ENCODE measurements at places on chromosomes 2 and 18.

GRCh38 chr2:167017021-167017420, 128.7 kb downstream of the XIRP2 start:
- no peak for DNase-seq

- no peak for DNase-seq
Measured at GRCh38 chr2:134352844-134353243, 99.0 kb downstream of the MGAT5 start.

- DNase-seq, result no peak
Measured at GRCh38 chr18:63145851-63146555, 173.6 kb downstream of the BCL2 start.

DNA sequence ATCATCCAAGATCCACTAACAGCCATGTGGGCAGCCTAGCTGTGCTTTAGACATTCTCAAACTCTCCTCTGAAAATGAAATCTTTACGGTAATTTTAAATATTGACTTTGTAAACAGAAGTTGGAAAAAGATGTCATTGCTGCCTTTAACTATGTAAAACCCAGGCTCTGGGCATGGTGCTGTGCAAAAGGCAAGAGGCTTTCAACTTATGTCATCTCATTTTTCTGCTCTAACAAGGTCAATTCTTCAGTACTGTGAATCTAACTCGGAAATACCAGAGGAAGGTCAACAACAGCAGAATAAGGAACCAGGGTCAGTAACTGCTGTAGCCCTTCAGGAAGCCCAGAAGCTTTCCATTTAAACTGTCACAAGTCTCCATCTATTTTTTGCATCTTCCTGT, 37.0 kb upstream of the MPP4 start:
- no peak for DNase-seq

GRCh38 chr2:16058256-16058655, 117.9 kb downstream of the MYCN start:
- no peak for DNase-seq

DNA sequence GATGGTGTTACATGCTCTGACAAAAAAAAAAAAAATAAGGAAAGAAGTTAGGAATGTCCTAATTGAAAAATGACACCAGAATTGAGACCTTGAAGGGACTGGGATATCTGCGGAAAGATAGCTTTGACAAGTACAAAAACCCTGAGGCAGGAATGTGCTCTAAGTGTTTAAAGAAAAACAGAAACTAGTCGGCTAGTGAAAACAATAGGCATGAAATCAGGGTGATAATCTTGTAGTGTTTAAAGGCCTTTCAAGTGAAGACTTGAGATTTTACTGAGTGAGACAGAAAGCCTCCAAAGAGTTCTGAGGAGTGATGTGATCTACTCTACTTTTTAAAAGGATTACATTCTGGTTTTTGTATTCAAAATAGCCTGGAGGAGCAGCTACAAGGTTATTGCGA, 107.4 kb downstream of the COBLL1 start:
- no peak for DNase-seq

- DNase-seq, result no peak
Measured at GRCh38 chr2:133508546-133509165, 59.6 kb downstream of the NCKAP5 start.

DNA sequence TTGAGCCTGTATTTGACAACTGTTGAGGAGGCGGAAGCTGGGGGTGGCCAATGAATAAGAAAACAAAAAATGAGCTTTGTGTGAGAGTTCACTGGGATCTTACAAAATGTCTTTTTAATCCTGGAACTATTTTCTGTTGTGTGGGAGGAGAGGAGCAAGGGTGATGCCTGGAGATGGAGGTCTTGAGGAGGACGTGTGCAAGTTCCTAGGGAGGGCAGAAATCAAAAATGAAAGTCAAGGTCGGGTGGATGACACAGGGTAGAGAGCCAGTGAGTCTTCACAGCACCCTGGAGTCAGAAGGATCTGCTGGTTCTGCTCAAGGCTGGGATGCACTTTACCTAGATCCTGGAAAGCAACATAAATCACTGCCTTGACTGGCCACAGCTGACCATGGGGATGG, 180.3 kb upstream of the PKDCC start:
- no peak for DNase-seq

DNA sequence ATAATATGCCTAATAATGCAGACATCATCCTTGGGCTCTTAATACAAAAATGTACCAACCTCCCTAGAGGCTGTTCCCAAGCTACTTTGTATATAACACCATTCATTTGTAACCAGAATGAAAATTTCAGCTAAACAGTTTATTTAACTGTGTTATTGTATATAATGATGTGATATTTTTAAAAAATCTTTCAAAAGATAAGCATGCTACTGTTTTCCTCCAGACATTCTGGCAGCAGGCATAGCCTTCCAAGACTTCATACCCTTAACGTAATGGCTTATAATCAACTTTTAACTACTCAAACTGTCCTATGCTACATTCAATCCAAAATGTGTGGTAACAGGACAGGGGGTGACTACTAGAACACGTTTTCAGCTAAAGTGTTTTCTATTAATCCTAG, 21.2 kb downstream of the CFAP221 start:
- DNase-seq, result no peak

- no peak for DNase-seq
Measured at GRCh38 chr2:230677201-230677946, 35.3 kb upstream of the CAB39 start.

DNA sequence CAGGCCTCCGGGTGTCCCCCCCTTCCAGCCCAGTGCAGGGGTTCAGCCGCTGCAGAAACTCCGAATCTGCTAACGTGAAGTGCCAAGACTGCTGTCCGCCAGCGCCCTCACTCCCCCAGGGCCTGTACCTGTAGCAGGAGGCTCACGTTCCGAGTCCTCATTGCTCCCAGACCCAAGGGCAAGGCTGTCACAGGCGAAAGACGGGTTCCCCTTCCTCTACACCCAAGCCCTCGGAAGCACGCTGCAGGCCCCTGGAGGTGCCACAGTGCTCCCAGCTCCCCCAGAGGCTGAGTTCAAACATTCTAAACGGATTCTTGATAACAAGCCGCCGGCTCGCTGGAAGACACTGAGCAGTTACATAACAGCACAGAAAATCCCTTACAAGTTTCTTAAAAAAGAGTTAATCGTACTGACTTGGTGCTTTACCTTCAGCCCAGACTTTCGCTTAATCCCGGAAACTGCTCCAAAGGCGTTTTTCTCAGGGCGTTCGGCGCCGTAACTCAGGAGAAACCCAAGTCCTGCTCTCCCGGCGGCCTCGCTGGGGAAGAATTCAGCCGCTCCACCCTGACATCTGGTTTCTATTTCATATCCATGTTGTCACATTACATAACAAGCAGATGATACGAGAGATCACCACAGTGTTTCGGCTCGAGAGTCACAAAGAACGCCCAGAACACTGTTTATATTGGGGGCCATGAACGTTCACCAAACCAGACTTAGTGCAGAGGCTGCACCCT, 92.0 kb downstream of the HDAC4 start:
- DNase-seq, result no peak

DNA sequence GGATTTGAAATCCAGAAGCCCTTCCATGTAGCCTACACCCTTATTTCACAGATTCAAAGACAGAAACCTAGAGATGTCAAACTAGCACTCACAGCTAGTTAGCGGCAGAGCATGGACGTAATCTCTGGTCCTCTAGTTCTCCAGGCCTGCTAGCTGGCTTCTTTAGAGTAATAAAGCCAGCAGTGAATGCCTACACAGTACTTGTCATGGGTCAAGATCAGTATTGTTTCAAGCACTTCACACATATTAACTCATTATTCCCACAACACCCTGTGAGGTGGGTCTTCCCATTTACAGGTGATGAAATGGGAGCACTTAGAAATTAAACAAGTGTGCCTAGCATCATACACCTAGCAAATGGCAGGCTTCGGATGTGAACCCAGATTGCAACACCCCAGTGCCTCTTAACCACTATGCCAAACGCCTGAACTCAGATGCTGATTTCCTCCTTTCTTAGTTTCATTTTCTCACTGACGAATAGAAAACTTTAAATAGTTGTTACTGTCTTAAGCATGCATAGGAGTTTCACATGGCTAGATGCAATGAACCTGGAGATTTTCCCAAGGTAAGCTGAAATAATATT, 14.5 kb upstream of the ZBTB14 start:
- no peak for DNase-seq

- DNase-seq, result no peak
Measured at GRCh38 chr2:181853696-181854095, 37.8 kb upstream of the ITPRID2 start.

DNA sequence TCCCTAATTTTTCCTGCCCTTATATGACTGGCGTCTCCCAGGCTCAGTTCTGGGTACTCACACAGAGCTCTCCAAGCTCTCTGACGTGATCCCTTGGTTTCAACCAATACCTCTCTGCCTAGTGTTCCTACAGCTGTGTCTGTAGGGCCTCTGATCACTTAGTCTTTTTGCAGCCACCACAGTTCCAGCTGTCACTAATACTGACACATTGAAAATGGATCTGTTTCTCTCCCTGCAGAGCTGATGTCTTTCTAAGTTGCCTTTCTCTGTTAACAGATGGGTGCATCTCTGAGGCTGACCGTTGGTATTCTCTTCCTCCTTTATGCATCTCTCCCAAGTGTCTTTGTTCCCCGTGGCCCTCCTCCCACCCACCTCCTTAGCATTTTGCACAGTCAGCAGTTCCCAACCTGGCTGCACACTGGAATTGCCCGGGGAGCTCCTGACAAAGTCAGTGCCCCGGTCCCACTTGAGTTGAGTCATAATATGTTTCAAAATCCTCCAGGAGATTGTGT, 62.5 kb downstream of the CERS6 start:
- no peak for DNase-seq

GRCh38 chr2:236576953-236577352, 7.3 kb downstream of the ACKR3 start:
- DNase-seq, result no peak
